ENCODE measurements at places on chromosomes 16 and 17.

GRCh38 chr17:72387969-72388368 lies 267.1 kb downstream of the SOX9 start:
- DNase-seq, result no peak

GRCh38 chr16:88289968-88290401 lies 92.8 kb upstream of the ZNF469 start:
- DNase-seq, result no peak

DNA sequence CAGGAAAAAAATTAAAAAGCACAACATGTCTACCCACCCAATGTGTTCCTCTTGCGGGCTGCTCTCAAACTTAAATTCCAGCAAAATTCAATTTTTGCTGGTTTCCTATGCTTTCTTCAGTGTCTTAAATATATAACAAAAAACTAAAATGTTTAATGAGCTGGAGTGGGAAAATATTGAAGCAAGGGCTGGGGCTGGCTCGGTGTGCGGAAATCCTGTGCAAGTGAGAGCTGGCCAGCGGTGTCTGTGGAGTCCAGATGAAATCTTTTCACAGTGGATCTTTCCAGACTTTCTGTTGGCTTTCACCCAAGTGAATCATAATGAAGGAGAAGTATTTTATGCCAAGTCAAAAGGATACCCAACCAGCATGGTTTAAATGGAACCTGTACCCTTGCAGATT lies 1733.6 kb downstream of the TP53TG3F start:
- no peak for DNase-seq

GRCh38 chr16:515175-515938 lies 12.2 kb upstream of the CAPN15 start:
- DNase-seq, result no peak

GRCh38 chr17:39626171-39627046 lies at the start of gene PPP1R1B:
Gene PPP1R1B (plus strand): TSS chr17:39626952. CDS start chr17:39627393, 441 bp downstream.
- no peak for DNase-seq

DNA sequence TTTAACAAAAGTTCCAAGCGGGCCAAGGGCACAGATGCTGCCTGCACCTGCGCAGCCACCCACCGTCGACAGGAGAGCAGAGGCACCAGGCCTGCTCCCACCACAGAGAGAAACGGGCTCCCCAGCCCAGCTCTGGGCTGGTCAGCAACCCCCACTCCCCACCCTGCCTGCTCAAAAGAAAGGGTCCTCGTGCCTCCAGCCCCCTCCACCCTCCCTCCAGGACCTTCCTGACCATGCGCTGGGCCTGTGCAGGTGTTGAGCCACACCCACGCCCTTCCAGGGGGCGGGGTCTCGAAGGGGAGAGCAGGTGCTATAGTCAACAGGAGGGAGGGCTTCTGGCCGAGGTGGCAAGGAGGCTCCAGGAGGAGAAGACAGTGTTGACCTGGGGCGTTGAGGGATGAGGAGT lies 25.3 kb downstream of the ZNF778 start:
- no peak for DNase-seq

- no peak for DNase-seq
Measured at GRCh38 chr17:75079023-75079373, 8.8 kb upstream of the SLC16A5 start.

DNA sequence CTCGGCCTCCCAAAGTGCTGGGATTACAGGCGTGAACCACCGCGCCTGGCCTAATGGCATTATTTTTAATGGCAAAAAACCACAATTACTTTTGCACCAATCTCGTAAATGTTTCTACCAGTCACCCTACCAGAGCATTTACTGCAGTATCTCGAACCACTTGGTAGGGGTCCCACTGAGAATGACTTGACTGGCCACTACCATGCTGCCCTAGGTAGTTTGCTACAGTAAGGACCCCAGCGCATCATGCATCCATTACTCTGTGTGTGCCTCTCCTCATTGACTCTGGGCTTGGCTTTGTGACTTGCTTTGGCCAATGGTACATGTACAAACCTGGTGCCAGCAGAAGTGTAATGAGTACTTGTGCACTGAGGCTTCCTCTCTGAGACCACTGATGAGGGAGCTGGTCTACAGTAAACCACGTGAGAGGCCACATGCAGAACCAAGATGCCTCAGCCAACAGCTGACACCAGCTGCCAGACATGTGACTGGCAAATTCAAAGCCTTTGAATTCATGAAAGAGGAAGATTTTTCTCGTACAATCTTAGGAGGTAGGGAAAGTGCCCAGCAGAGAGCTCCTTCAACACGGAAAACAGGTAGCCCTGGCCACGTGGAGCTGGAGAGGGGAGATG lies 421.7 kb upstream of the C16orf82 start:
- DNase-seq, result no peak

DNA sequence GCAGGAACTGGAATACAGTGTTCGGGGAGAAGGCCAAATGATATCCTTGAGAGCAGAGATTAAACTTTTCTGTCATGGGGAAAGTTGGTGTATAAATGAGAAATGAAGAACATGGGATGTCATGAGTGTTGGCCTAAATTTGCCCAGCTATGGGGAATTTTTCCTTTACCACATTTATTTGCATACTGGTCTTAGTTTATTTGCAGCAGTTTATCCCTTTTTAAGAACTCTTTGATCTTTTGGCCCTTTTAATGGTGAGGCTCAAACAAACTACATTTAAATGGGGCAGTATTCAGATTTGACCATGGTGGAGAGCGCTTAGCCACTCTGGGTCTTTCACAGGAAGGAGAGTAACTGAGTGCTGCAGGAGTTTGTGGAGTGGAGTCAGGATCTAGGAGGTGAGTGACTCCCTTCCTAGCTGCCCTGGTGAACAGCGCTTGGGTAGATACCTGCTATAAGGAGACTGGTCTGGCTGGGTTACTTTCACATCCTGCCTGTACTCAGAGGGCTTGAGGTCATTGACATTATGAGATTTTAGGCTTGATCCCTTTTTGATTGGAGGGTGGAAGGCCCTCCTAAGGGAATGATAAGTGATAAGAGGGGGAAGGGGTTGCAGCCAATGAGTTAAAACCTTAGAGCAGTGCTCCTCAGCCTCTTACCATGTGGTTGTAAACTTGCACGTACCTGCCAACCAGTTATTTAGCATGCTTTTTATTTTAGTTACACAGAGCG lies 10.7 kb downstream of the PYCARD start:
- no peak for DNase-seq

- no peak for DNase-seq
Measured at GRCh38 chr16:54437921-54438320, 151.3 kb upstream of the IRX3 start.

DNA sequence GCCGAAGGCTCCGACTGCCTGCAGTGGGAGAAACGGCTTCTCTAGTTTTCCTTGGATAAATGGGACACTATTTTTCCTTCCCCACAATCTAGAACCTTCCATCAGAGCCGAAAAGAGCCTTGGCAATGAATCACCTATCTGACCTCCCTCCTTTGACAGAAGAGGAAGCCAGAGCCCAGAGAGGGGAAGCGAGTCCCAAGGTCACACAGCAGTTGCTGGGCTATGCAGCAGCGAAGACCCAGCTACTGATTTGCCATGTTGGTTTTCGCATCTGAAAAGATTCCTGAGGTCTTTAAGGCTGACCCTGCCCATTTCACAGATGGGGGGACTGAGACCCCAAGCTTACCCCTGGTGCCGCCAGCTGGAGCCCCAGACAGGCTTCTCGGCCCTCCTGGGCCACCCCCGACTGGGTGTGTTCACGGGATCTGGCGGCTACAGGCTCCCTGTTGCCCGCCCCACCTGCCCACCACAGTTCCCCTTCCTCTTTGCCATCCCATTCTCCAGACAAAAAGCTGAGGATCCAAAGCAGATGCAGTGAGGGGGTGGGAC lies 45.9 kb downstream of the RAI1 start:
- DNase-seq, result no peak

DNA sequence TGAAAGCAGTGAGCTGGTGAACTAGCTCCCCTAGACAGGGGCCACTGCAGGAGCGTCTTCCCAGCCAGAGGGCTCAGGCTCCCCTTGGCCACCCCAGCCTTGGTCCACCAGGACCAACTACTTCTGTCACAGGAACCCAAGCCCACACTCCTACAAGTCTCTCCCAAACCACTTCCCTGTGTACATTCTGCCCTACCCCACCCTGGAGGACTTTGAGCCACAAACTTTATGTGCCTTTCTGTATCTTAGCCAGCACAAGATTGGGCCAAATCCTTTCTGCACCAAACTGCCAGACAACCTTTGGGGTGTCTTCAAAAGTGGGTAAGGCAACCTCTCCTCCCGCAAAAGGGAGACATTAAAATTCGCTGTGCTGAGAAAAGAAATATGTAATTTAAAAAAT lies 31.6 kb downstream of the EFCAB5 start:
- DNase-seq, result no peak

GRCh38 chr16:31535737-31536136 lies 8.0 kb downstream of the AHSP start:
- DNase-seq, result no peak

DNA sequence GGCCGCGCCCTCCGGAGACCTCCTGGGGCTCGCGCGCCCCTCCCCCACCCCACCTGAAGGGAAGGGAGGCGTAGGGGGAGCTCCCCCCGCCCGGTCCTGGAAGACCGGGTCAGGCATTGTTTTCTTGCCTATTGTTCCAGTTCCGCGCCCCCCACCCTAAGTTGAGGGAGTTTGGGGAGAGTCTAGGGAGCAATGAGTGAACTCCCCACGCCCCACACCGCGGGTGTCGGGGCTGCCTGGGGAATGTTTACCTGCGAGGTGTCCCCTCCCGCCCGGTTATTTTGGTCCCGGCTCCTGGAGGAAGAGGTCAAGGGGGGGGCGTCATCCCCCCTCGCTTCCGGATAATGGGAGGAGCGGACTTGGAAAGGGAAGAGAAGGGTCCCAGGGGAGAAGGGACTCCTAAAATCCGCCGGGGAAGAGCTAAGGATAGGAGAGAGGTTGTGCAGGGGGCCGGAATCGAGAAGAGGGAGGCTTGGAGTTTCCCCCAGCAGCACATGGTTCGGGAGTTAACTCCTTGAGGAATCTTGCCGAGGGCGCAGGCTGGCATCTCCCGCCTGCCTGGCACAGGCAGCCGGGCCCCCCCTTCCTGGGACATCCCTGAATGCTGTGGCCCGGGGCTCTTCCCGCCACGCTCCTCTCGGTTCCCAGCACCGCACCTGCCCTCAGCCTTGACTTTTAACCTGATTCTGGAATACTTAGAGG lies 881 bp downstream of the MLLT6 start:
- DNase-seq, result no peak

DNA sequence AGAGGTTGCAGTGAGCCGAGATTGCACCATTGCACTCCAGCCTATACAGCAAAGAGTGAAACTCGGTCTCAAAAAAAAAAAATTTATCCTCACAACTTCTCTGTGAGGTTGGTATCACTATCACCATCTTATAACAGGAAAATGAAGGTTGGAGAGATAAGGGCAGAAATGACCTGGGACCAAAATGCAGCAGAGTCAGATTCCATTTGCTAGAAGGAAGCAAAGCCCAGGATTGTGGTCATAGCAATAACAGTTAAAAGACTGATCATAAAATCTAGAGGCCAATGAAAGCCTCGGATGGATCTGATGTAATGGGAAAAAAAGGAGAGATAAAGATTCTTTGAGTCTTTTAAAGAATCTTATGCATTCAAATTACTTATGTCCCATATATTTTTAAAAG lies 69.6 kb upstream of the TEKT1 start:
- DNase-seq, result no peak

- DNase-seq, result no peak
Measured at GRCh38 chr17:44024271-44024663, 9.5 kb upstream of the TMEM101 start.

GRCh38 chr16:71348262-71349085 lies 10.0 kb upstream of the CALB2 start:
- no peak for DNase-seq

DNA sequence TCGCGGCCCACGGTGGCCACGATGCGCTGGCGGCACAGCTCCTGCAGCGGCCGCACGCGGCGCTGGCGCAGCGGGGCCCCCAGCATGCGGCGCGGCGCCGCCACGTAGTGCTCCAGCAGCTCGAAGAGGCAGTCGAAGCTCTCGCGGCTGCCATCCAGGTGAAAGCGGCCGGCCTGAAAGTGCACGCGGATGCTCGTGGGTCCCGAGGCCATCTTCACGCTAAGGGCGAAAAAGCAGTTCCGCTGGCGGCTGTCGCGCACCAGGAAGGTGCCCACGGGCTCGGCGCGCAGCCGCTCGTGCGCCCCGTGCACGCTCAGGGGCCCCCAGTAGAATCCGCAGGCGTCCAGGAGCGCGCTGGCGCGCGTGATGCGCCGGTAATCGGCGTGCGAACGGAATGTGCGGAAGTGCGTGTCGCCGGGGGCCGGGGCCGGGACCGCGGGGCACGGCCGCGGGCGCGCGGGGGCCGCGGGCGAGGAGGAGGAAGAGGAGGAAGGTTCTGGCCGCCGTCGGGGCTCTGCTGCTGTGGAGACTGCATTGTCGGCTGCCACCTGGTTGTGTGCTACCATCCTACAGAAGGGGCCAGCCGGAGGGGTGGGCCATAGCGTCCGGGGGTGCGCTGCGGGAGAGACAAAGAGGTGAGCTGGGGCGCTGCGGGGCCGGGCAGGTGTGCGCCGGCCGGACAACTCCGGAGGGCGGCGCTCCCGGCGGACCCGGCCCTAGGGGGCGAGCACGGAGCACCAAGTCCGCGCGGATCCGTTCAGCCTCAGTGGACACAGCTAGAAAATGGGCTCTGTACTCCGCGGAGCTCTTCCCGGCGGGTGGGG lies 879 bp downstream of the SOCS1 start:
- DNase-seq, result no peak

GRCh38 chr16:56364865-56365264 lies 60.5 kb downstream of the AMFR start:
- no peak for DNase-seq

DNA sequence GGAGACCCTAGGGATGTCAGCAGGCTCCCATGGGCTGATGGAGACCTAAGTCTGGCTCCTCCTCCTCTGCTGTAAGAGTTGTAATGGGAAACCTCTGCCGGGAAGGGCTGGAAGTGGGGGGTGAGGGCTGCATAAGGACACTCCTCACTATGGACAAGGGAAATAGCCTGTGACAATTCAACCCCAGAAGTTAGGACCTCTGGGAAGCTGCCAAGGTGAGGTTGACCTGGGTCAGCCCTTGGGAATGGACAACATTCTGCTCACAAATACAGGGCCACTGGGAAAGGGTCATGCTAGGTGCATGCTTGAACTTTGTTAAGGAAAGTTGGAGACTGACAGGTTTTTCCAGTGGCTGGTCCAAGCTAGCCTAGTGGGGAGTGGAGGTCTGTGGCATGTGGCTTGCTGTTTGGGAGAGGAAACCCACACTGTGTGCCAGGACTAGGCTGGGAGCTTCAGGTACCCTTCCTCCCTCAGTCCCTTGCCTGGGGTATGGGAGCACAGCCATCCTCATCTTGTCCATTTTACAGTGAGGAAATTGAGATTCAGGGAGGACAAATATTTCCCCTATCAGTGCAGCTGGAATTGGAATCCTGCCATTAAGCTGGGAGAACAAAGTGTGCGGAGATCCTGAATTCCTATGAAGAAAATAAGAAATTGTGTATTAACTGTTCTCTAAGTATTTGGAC lies 190.4 kb downstream of the SALL1 start:
- DNase-seq, result no peak

DNA sequence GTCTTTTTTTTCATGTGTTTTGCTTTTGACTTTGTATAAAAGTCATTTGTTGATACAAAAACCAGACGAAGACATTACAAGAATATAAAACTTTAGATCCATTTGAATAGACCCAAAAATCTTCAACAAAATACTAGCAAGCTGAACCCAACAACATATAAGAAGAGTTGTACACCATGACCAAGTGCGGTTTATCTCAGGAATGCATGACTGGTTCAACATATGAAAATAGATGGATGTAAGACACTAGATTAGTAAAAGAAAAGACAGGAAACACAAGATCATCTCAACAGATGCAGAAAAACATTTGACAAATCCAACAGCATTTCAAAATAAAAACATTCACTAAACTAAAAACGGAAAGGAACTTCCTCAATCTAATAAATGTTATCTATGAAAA lies 69.0 kb downstream of the TBC1D16 start:
- DNase-seq, result no peak

Measured in stimulated activated CD8-positive, alpha-beta memory T cell treated with anti-CD3 and anti-CD28 coated beads, Interleukin-4, amount 100 ng/mL, for 1 hour (primary cell).